Lower leg skin (tissue), 4 donors: ENCODE measurements at places on chromosomes 7 and 10.

DNA sequence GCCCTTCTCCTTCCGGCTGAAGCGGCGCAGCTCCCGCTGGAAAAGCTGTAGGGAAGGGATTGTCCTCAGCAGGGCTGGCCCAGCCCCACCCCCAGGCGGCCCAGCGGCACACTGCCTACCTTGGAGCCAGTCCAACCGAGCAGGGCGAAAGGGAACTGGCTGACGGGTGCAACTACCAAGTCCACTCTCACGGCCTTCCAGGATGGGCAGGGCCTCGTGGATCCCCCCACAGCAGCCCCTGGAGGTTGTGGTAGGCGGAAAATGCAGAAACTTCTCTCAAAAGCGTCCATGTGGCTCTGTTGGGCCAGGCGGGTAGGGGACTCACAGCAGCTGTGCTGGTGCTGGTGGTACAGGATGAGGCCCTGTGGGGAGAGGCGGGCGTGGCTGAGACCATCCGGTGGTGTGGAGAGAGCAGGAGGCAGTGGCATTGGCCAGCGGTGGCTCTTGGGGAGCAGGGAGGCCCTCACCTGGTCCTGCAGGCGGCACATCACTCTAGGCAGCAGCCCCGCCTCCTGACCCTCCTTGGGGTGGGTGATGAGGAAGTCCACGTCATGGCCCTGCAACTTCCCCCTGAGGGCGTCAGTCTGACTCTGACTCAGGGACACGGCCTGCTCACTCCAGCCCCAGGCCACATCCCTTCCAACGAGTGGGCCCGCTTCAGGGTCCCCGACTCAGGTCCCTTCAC is 8.4 kb upstream of the PGAM2 start:
- DNase-seq = peak; percentile 72

DNA sequence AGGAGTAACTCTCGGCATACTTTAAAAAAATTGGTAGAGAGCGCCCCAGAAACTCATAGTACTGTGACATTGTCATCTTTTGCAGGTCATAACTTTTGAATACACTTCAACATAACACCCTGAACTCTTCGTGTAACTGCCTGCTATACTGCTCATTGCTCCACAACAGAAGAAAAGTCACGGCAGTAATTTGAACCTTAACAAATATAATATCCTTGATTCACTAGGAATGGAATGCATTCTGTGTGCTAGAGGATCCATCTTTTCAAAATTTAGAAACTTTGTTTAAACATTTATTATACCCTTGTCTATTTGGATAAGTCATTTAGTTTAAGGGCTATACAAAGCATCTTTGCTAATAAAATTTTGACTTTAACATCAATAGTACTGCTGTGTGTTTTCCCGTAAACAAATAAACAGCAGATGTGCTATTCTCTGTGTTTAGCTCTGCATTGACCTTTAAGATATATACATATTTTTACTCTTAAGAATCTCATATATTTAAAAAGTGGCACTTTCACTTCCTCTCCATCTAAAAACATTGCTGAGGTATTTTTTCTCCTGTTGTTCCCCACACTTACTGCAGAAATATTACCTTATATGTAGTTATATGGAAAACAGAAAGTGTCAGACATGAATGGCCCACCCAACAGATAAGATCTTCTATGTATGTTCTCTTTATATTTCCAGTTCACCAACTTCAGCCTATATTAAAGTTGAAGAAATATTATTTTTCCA is 217.6 kb upstream of the TMEM229A start:
- DNase-seq = no peak

- DNase-seq = peak; percentile 58
These were observed 137.6 kb downstream of the ZNF467 start for GRCh38 chr7:149635561-149636329.

- no peak for DNase-seq
These were observed 6.8 kb upstream of the GJD4 start for GRCh38 chr10:35598379-35598778.

DNA sequence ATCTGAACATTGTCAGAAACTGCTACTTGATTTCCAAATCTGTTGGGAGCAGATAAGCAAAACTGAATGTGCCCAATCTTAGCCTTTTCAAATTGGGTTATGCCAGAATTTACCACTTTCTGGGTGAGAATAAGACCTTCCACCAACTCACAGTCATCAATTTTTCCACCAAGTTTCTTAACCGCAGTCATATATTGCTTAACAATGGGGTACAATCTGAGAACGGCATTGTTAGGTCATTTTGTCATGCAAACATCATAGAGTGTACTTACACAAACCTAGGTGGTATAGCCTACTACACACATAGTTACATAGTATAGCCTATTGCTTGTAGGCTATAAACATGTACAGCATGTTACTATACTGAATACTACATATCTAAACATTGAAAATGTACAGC is 16.0 kb downstream of the MRPS33 start:
- DNase-seq = no peak

DNA sequence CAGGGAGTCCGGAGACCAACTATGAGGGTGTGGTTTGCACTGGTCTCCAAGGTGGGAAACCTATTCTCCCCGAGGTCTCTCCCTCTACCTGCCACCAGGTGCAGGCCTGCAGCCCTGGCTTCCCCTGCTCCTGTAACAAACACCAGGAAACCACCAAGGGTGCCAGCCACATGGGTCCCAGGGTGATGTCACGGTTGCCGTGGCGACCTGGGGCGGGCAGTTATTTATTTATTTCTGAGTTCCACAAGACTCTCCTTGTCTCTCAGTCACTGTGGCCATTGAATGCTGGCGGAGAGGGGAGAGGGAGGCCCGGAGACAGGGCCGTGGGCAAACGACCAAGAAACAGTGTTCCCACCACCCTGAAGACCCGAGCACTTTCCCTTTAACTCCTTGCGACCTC is 27.0 kb downstream of the MMD2 start:
- no peak for DNase-seq

DNA sequence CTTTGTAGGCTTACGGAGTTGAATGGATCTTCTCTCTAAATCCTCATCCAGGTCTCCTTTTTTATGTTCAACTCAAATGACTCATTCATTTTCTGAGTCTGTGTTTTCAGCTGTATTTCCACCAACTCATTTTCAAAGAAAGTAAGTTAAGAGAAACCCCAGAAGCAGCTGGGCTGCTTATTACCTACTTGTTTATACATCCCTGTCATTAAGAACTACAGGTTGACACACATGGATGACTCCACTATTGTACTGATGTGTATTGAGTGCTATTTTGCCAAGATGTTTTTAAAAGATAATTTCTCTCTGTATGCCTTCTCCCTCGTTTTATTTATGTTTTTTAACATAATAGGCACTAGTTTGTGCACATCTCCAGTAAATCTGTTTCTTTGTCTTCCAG is 41.9 kb downstream of the DGKI start:
- no peak for DNase-seq

DNA sequence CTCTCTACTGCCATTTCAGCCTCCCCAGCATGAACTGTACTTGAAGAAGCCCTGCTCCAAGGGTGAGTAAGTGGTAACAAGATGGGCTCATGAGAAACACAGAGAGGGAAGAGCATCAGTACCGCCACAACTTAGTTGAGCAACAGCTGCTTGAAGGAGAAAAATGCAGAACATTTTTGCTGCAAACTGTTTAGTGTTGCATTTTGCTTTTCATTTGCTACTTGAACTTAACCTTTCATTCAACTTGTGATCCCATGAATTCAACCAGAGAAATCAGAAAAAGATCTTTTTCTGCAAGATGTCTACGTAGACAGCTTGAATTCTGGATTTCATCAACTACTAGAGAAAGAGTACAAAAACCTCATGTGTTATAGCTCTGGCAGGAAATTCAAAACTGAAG is 40.7 kb downstream of the ANK3 start:
- no peak for DNase-seq

DNA sequence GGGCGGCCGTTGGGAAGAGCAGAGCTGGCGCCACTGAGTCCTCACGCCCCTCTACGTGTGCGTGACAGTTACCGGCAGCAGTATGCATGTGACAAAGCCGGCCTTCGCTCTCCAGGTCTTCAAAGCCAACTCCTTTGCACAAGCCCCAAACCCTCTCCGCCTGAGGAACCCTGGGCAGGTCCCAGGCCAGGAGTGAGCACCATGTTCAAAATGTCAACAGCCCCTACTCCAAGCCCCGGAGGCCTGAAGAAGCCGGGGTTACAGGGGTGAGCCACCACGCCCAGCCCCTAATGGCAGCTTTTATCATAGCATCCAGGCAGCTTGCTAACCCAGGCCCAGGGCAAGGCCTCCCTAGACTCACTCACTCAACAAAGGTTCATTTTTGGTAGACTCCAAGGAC is 70.8 kb downstream of the OAT start:
- peak; percentile 57 for DNase-seq

DNA sequence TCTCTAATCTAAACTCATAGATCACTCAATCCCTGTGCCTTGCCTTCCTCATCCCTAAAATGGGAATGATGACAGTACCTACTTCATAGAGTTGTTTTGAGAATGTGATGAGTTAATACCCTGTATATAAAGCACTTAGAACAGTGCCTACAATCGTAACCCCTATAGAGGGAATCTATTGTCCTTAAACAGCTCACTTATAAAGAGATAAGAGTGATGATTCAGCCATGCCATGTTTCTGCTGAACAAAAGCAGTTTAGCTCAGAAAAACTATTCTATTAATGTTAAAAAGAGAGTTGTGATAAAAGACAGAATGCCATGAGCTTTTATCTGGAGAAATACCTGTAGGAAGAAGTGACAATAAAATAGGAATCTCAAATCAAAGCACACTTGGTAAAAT is 63.6 kb downstream of the CUBN start:
- no peak for DNase-seq

GRCh38 chr7:101562531-101563197 is 66.4 kb downstream of the MYL10 start:
- DNase-seq = no peak

DNA sequence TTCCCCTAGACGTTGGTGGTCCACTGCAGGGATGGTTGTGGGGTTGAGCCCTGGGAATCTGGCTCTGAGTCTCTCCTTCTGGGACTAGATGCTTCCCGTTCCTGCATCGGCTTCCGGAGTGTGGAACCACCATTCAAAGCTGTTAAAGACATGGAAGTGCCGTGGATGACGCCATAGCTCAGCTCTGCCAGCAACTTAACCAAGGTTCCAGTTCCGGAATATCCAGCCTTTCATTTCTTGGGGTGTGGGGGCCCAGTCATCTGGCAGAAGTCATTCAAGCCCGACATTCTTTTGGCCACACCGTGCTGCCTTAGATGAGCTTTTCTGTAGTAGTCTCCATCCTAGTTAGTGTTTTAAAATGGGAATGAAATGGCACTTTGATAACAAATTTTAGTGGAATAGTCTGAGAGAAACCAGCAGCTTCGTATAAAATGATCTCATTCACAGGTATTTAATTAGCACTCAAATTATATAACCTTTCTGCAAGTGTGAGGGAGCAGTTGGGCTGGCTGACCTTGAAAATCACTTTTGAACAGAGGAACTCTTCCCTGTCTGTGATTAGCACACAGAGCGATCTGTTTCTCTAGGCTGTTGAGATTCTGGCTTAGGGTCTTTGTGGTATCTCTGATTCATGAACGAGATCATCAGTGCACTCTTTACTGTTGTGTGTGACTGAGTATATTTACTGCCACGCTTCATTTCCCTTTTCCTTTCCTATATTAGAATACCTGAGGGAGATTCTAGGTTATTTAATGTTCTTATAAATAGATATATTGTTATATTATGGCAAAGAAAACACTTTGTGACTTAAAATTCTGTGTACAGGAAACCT is 19.9 kb downstream of the LMTK2 start:
- DNase-seq = no peak

GRCh38 chr7:22372863-22373262 is 15.9 kb upstream of the RAPGEF5 start:
- DNase-seq = no peak

DNA sequence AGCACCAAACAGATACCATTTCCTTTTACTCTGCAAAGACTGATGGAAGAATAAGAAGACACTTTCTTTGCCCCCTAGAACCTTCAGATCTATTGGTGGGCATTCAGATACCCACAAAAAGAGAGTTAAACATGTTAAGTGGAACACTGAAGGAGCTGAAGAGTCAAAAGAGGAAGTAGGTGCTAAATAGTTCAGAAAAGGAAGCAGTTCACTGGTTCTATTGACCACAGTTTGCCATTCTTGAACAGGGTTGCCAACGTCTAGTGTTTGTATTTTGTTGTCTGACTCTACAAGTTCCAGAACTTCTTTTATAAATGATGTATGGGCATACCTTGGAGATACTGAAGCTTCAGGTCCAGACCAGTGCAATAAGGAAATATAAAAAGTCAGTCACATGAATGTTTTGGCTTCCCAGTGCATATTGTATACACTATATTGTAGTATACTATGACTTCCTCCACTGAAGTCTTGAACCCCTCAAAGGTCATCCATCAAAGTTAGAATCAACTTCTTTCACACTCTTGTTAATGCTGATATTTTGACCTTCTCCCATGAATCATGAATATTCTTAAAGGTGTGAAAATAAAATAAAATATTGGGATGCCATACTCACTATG is 47.5 kb upstream of the AGR3 start:
- no peak for DNase-seq

DNA sequence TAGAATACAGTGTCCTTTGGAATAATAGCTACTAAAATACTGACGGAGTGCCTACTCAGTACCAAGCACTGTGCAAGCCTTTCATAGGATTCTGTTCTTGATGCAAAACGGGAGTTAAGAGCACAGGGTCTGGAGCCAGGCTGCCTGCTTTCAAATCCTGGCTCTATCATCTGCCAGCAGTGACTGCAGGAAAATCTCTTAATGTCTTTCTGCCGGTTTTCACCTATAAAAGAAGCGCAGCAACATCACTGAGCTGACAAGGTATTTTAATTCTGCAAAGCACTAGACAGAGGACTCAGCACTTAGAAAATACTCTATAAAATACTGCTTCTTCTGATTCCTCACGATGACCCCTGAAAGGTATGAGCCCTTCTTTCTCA is 659 bp downstream of the FIGNL1 start:
- DNase-seq = no peak

DNA sequence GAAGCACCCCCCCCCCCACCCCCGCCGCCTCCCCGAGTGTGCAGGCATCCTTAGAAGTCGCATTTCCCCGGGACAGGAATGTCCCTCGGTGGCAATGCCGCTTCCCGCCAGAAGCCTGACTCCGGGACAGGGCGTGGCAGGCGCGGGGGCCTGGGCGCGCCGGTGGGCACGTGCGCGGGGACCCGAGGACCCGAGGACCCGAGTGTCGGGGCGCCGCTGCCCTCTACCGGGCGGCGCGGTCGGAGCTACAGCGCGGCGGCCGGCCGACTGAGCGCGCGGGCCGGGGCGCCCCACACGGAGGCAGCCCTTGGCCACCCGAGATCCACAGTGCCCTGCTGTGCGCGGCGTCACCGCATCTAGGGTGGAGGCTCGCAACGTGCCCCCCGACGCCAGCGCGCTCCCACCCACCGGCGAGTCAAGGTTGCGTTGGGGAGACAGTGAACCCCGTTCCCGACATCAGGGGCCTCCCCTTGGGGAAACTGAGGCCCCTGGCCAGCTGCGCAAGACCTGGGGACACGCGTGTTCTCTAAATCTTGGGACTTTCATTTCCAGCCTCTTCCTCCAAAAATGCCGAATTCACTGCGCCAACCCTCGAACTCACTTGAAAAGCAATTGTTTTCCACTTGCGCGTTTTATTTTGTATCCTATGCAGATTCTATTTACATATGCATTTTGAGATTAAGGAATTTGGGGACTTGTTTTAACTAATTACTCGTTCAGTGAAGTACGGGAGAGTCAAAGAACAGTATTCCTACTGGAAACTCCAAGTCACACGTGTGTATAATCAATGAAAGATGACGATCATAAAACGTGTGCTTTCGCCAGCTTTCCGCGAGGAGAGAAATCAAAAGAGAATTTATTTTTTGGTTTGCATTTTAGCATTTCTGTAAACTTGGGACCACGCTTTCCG is 3.1 kb upstream of the CUX1 start:
- DNase-seq = peak; percentile 88
